ENCODE measurements at places on chromosomes 5 and 9. TPM values are rescaled to one million over a fixed set of nuclear protein-coding genes. Genes with fewer than 3 reads are reported as not detected.

The LURAP1L gene
- total RNA-seq: not detected

The RNF224 gene
- not detected for total RNA-seq

The OMD gene
- not detected for total RNA-seq

The EIF4E1B gene
- total RNA-seq: not detected

The CDC14B gene
- 6.5 TPM for total RNA-seq

The MYOZ3 gene
- 0.09 TPM for total RNA-seq

The FBLL1 gene
- not detected for total RNA-seq

The DEPDC1B gene
- total RNA-seq: 25.1 TPM

The MRRF gene
- 58.8 TPM for total RNA-seq

The TMEM8B gene
- total RNA-seq: 3.4 TPM

The LIX1 gene
- total RNA-seq: not detected

The PDE8B gene
- total RNA-seq: 0.05 TPM

The ARL14EPL gene
- not detected for total RNA-seq

The JAKMIP2 gene
- 4.1 TPM for total RNA-seq

The CAVIN4 gene
- 0.23 TPM for total RNA-seq

The C5orf63 gene
- 6.1 TPM for total RNA-seq

The PCDHA7 gene
- total RNA-seq: not detected

The LCN1 gene
- not detected for total RNA-seq

The SSBP2 gene
- 29.5 TPM for total RNA-seq

The ZFP2 gene
- total RNA-seq: 0.18 TPM

The NTRK2 gene
- 1.6 TPM for total RNA-seq

The NHP2 gene
- total RNA-seq: 228 TPM

The FLT4 gene
- total RNA-seq: 1.7 TPM

The GLRA1 gene
- not detected for total RNA-seq

The POLR1E gene
- total RNA-seq: 48.0 TPM

Measured in activated T-helper 2 cell treated with anti-CD3 and anti-CD28 coated beads, Interferon-gamma antibody, Interleukin-2, Interleukin-4, amounts not matched to agents 10 μg/mL and 5 μg/mL and 100 μg/mL, durations not matched to agents 14 hours and 24 hours and 36 hours (primary cell).